ENCODE measurements at places on chromosomes 16 and 17. TPM values are rescaled to one million over a fixed set of nuclear protein-coding genes. Genes with fewer than 3 reads are reported as not detected.
A peak's percentile ranks its signal among the peaks of the same experiment; 100 is the strongest.

GRCh38 chr16:17447101-17447569 lies 23.6 kb downstream of the XYLT1 start:
- no peaks in the 10 kb centered on the region for H3K27me3 ChIP-seq
- no peak overlapping the region for H3K4me3 ChIP-seq
- no peaks in the 10 kb centered on the region for H3K36me3 ChIP-seq
- H3K27ac ChIP-seq: no peak overlapping the region
- no peak for DNase-seq

GRCh38 chr16:30488764-30489605 lies 16.4 kb downstream of the ITGAL start:
- H3K36me3 ChIP-seq: no peaks in the 10 kb centered on the region
- no peak overlapping the region for H3K4me3 ChIP-seq
- DNase-seq: no peak
- H3K4me1 ChIP-seq: no peaks in the 10 kb centered on the region

DNA sequence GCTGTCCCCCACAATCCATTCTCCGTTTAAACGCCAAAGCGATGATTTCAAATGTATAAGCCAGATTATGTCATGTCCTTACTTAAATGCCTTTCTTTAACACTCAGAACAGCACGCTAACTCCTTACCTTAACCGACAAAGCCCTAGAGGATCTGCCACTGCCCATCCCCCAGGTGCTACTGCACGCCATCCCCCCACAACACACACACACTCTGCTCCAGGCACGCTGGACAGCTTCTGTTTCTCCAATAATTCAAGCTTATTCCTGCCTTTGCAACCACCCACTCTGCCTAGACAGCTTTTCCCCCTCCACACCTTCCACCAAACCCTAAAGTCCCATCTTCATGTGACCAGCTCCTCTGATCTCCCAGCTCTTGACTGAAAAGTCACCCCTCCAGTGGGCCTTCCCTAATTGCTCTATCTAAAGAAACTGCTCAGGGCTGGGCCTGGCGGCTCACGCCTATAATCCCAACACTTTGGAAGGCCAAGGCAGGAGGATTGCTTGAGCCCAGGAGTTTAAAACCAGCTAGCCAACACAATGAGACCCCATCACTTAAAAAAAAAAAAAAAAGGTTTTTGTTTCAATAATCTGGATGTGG lies 38.9 kb upstream of the RPL38 start:
- no peaks in the 10 kb centered on the region for H3K4me1 ChIP-seq
- H3K36me3 ChIP-seq: no peaks in the 10 kb centered on the region

DNA sequence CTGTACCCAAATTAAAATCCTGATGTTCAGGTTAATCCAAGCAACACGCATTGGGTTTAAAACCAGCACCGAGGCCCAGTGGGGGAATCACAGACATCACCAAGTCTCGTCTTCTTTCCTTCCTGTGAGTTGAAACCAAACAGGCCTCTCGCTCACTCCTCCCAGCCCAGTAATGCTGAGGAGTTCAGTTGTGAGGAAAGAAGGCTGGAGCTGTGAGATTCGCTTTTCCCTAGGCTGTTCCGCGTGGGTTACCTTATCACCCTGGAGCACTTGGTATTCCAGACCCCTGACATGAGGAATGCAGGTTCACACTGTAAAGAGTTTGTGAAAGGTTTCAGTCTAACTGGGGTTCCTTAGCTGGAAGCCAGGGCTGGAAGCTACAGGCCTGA lies 20.8 kb downstream of the CIBAR2 start:
- peaks cover 19% of the 10 kb centered on the region for H3K4me1 ChIP-seq
- H3K27me3 ChIP-seq: peaks cover 4% of the 10 kb centered on the region

DNA sequence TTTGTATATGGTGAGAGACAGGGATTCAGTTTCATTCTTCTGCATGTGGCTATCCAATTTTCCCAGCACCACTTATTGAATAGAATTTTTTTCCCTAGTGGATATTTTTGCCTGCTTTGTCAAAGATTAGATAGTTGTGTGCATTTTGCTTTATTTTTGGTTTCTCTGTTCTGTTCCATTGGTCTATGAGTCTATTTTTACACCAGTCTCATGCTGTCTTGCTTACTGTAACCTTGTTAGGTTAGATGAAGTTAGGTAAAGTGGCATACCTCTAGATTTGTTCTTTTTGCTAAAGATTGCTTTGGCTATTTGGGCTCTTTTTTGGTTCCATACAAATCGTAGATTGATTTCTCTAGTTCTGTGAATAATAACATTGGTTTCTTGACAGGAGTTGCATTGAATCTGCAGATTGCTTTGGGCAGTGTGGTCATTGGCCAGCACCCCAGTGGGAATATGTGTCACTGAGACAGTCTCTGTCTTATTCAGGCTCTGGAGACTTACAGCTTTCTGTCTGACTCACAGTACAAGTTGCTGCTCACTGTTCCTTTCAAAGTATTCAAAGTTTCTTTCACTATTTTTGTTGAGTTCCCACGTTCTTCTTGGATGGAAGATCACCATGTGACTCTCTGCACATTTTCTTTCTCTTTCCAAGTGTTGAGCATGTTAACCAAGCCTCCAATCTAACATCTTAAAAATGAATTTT lies 709.1 kb downstream of the CDH11 start:
- H3K27ac ChIP-seq: peak overlapping the region; percentile 37
- peaks cover 18% of the 10 kb centered on the region for H3K4me1 ChIP-seq
- no peak overlapping the region for H3K4me3 ChIP-seq
- no peaks in the 10 kb centered on the region for H3K27me3 ChIP-seq

DNA sequence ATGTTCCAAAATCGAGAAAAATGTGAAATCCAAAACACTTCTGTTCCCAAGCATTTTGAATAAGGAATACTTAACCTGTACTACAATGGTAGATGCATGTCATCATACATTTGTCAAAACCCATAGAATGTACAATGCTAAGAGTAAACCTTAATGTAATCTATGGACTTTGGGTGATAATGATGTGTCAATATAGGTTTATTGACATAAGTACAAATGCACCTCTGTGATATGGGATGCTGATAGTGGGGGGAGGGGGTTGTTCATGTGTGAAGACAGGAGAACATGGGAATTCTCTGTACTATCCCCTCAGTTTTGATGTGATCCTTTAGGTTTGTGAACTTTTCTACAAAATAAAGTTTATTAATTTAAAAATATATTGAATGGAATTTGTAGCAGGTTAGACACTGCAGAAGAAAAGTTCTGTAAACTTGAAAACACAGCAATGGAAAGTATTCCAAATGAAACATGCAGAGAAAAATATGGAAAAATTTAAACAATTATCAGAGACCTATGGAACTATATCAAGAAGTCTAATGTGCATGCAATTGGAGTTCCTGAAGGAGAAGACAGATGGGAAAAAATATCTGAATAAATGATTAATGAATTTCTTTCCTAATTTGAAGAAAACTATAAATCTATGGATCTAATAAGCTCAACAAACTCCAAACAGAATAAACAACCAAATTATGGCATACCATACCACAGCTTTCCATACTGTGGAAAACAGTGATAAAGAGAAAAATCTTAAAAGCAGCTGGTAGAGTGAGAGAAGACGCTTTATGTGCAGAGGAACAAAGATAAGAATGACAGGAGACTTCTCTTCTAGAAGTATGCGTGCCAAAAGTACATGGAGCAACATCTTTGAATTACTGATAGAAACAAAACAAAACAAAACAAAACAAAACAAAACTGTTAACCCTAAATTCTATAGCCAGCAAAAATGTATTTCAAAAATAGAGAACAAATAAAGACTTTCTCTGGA lies 34.7 kb upstream of the MSI2 start:
- no peak for DNase-seq
- H3K4me3 ChIP-seq: no peak overlapping the region
- H3K4me1 ChIP-seq: no peaks in the 10 kb centered on the region
- H3K27me3 ChIP-seq: no peaks in the 10 kb centered on the region
- no peak overlapping the region for H3K27ac ChIP-seq
- no peaks in the 10 kb centered on the region for H3K36me3 ChIP-seq

The GPR139 gene
- total RNA-seq: not detected

DNA sequence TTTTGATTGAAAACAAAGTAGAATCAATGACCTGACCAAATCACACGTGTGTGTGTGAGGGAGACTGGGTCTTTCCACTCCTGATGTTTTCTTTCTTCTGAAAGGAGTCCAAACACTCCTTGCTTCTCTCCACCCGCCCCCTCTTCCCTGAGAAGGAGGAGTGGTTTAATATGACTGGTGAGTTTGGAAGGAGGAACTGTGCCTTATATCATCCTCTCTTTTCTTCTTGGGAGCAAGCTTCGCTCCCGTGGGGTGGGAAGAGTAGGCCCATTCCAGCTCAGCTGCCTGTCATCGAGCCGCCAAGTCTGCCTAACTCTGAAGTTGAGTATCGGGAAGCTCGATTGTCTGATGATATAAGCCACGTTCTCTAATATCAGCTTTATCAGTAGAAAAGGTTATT lies 96.5 kb downstream of the YPEL2 start:
- peak overlapping the region; percentile 92 for H3K27ac ChIP-seq
- no peak overlapping the region for H3K4me3 ChIP-seq
- no peaks in the 10 kb centered on the region for H3K27me3 ChIP-seq
- peaks cover 62% of the 10 kb centered on the region for H3K4me1 ChIP-seq
- no peaks in the 10 kb centered on the region for H3K36me3 ChIP-seq

The TBC1D3K gene
- total RNA-seq: not detected

DNA sequence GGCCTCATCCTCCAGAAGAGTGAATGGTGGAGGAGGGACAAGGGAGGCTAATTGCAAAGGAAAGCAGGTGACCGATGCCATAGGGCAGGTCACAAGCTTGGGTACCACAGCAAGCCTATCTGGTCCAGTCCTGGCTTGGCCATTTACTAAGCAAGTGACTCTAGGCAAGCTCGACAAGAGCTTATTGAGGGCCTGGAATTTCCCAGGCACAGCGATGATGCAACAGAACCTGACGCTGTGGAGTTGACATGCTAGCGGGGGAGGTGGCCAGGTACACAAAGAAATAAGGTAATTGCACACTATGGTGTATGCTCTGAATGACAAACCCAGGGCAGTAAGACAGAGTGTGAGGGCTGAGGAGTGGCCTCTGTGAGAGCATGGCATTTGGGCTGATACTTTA lies 98.5 kb downstream of the PGS1 start:
- H3K36me3 ChIP-seq: no peaks in the 10 kb centered on the region
- no peaks in the 10 kb centered on the region for H3K27me3 ChIP-seq
- H3K4me1 ChIP-seq: no peaks in the 10 kb centered on the region
- no peak for DNase-seq
- H3K4me3 ChIP-seq: no peak overlapping the region
- H3K27ac ChIP-seq: no peak overlapping the region

DNA sequence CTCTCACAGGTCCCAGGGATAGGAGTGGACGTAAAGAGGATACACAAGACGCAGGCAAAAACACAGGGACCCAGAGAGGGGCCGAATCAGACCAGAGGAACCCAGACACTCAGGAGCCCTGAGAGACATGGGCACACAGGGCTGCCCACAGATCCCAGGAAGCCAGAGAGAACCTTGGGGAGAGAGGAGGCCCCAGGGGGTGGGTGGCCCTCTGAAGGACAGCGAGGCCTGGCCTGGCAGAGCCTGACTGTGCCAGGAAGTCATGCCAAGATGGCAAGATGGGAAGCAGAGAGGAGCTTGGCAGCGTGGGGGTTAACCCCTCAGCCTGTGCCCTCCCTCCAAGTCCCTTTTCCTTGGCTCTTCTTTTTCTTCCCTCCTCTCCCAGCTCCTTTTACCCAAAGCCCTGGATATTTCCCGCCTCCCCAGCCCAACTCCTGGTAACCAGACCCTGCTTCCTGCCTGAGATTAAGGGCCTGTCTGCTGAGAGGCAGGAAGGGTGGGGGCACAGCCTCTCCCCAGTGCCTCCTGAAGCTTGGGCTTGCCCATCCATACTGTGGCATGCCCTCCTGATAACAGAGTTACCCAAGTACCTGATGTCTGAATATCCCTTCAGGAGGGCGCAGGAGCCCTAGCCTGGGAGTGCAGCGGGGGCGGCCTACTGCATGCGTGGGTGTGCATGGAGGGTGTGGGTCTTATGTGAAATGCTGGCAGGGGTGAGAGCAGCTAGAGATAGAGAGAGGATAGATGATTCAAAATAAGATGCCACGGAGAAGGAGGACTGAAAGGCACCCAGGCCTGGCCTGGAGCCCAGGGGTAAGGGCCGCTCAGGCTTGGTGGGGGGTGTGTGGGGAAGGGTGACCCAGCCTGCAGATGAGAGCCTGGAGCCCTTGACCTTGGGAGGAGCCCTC lies 6.0 kb upstream of the TBX21 start:
- no peak overlapping the region for H3K27ac ChIP-seq
- H3K4me1 ChIP-seq: no peaks in the 10 kb centered on the region
- DNase-seq: peak; percentile 21
- no peaks in the 10 kb centered on the region for H3K36me3 ChIP-seq
- no peak overlapping the region for H3K4me3 ChIP-seq

DNA sequence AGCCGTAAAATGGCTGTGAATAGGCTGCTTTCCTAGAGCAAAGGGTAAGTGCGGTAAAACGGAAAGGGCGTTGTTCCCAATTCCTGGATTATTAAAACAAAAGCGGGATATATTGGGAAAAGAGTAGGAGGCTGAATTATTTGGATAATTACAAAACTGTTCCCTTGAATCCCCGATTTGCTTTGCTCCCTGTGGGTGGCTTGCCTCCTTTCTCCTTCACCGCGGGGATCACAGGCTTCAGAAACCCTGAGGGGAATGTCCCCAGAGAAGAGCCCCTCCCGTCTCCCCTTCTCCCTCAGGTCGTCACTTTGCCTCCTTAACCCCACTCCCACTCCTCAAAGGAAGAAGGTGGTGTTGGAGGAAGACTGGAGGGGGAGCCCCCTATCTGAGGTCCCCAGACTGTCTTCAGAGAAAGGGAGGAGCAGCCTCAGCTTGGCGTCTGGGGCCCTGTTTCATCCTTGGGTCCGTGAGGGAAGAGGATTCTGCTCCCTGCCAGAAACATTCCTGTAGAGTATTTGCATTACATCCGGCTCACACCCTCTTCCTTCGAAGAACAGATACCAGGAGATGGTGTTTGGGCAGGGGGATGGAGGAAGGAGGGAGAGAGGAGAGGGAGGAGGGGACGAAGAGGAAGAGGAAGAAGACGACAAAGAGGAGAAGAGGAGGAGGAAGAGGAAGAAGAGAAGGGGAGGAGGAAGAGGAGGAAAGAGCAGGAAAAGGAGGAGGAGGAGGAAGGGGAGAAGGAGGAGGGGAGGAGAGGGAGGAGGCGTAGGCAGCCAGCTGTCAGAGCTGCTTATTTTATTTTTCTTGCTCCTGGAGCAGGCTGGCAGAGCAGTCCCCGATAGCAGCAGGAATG lies 31.8 kb downstream of the MRM1 start:
- peaks cover 9% of the 10 kb centered on the region for H3K27me3 ChIP-seq
- peaks cover 5% of the 10 kb centered on the region for H3K4me1 ChIP-seq
- no peak overlapping the region for H3K4me3 ChIP-seq
- H3K36me3 ChIP-seq: no peaks in the 10 kb centered on the region
- no peak overlapping the region for H3K27ac ChIP-seq
- no peak for DNase-seq

DNA sequence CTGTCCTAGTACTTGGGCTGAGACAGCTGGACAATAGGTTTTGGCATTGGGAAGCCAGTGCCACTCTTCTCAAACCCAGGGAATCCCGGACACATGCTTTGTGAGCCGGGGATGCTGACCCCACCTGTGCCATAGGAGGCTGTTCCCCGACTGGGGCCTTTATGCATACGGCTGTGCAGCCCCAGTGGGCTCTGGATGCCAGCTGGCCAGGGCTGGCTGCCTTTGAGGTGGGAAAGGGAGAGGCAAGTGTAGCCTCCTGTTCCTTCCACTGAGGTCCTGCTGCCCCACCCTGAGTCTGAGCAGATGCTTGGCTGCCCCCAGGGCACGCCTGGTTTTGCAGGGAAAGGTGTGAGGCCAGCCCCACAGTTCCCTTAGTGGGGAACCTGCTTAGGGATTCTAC lies 105.7 kb downstream of the CCDC182 start:
- H3K4me1 ChIP-seq: no peaks in the 10 kb centered on the region
- H3K27me3 ChIP-seq: no peaks in the 10 kb centered on the region
- H3K4me3 ChIP-seq: no peak overlapping the region
- no peak overlapping the region for H3K27ac ChIP-seq
